ENCODE measurements at places on chromosomes 12 and 14. TPM values are rescaled to one million over a fixed set of nuclear protein-coding genes. Genes with fewer than 3 reads are reported as not detected.

GRCh38 chr12:85733221-85733840 is 102.9 kb downstream of the RASSF9 start:
- DNase-seq = no peak
- no peaks in the 10 kb centered on the region for H3K36me3 ChIP-seq
- H3K27ac ChIP-seq = no peak overlapping the region
- H3K27me3 ChIP-seq = no peaks in the 10 kb centered on the region

DNA sequence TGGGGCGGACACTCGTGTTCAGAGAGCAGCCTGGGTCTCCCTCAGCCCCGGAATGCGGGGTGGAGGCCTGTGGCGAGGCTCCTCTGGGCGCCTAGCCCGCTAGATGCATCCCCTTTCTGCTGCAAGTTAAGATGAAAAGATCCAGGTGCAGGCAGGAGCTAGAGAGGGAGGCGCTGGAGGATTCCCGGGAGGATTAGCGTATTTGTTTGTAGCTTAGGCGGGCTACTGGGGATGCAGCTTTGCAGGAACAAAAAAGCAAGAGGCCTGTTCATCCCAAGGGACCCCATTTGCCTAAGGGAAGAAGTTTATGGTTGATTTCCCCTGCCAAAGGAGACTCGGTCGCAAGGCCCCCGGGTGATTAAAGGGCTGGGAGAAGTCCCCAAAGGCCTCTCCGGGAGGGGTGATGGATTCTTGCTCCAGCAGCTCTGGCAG is 824 bp downstream of the CCDC177 start:
- peaks cover 6% of the 10 kb centered on the region for H3K4me1 ChIP-seq
- no peak overlapping the region for H3K4me3 ChIP-seq
- H3K27ac ChIP-seq = no peak overlapping the region
- peaks cover 40% of the 10 kb centered on the region for H3K27me3 ChIP-seq
- DNase-seq = no peak
- H3K36me3 ChIP-seq = no peaks in the 10 kb centered on the region

DNA sequence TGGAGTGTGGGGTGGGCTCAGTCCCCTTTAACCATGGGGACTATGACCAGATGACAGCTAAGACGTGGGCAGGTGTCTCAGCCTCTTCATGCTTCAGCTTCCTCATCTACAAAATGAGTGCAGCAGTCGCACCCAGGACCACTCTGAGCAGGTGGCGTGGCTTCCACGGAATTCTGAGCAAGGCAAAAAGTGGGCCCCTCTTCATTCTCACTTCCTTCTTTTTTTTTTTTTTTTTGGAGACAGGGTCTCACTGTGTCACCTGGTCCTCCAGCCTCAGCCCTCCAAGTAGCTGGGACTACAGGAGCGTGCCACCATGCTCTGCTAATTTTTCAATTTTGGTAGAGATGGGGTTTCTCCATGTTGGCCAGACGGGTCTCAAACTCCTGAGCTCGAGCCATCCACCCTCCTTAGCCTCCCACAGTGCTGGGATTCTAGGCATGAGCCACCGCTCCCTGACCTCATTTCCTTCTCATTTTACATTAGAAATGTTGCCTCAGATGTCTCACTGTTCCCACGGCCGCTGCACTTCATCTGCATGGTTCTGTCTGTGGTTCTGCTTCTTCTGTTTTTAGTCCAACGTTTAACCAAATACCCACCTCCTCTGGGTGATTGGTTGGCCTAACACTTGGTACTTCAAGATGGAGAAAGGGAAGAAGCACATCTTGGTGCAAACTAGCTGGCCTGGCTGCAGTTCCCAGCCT is 41.3 kb upstream of the BCL7A start:
- H3K4me3 ChIP-seq = no peak overlapping the region
- DNase-seq = no peak
- no peak overlapping the region for H3K27ac ChIP-seq
- no peaks in the 10 kb centered on the region for H3K27me3 ChIP-seq
- H3K4me1 ChIP-seq = no peaks in the 10 kb centered on the region

DNA sequence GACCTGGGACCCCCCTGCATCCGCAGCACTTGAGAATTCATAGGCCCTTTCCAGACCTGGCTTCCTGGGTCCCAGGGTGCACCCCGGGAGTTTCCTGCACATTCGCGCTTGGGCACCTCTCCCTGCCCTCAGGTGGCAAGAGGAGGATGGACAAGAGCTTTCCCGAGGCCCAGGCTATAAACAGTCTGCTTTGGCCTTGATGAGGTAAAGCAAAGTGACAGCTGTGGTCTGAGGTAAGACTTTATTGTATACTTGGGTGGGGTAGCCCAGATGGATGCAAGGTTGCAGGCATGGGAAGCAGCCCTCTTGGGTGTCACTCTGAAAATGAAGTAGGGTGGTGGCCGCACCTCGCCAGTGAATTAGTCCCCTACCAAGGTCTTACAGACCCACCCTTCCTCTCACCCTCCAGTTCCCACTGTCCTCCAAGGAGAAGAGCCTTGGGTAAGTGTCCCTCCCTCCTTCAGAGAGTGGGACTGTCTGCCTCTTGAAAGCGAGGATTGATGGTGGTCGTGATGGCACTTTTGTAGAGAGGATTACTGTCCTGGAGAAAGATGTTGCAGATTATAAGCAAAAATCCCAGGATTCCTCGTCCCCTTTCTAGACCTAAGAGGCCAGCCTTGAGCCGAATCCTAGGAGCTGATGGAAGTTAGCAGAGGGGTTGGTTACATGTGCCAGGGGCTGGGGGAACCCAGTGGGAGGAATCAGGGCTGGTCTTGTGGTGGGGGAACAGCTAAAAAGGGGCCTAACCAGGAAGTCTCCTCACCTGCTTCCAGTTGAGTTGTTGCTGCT is 10.6 kb upstream of the CSAD start:
- H3K4me1 ChIP-seq = peaks cover 12% of the 10 kb centered on the region
- no peak for DNase-seq
- H3K36me3 ChIP-seq = peaks cover 39% of the 10 kb centered on the region
- H3K27me3 ChIP-seq = no peaks in the 10 kb centered on the region
- H3K27ac ChIP-seq = no peak overlapping the region

- DNase-seq = no peak
- H3K4me1 ChIP-seq = peaks cover 44% of the 10 kb centered on the region
- H3K27ac ChIP-seq = peak overlapping the region; percentile 37
These were observed 19.6 kb downstream of the EPS8 start for GRCh38 chr12:15769586-15769985.

GRCh38 chr12:130540376-130540775 is 175.7 kb downstream of the RIMBP2 start:
- H3K27me3 ChIP-seq = no peaks in the 10 kb centered on the region
- H3K4me1 ChIP-seq = no peaks in the 10 kb centered on the region
- H3K36me3 ChIP-seq = no peaks in the 10 kb centered on the region
- H3K27ac ChIP-seq = no peak overlapping the region

- H3K4me1 ChIP-seq = peaks cover 13% of the 10 kb centered on the region
- no peak overlapping the region for H3K4me3 ChIP-seq
- no peak overlapping the region for H3K27ac ChIP-seq
- no peaks in the 10 kb centered on the region for H3K27me3 ChIP-seq
- DNase-seq = no peak
- H3K36me3 ChIP-seq = peaks cover 59% of the 10 kb centered on the region
These were observed 206.1 kb downstream of the PCNX1 start for GRCh38 chr14:71113376-71113775.

GRCh38 chr14:50599700-50600444 is 39.9 kb downstream of the ATL1 start:
- peaks cover 43% of the 10 kb centered on the region for H3K4me1 ChIP-seq
- H3K27ac ChIP-seq = peak overlapping the region; percentile 98

DNA sequence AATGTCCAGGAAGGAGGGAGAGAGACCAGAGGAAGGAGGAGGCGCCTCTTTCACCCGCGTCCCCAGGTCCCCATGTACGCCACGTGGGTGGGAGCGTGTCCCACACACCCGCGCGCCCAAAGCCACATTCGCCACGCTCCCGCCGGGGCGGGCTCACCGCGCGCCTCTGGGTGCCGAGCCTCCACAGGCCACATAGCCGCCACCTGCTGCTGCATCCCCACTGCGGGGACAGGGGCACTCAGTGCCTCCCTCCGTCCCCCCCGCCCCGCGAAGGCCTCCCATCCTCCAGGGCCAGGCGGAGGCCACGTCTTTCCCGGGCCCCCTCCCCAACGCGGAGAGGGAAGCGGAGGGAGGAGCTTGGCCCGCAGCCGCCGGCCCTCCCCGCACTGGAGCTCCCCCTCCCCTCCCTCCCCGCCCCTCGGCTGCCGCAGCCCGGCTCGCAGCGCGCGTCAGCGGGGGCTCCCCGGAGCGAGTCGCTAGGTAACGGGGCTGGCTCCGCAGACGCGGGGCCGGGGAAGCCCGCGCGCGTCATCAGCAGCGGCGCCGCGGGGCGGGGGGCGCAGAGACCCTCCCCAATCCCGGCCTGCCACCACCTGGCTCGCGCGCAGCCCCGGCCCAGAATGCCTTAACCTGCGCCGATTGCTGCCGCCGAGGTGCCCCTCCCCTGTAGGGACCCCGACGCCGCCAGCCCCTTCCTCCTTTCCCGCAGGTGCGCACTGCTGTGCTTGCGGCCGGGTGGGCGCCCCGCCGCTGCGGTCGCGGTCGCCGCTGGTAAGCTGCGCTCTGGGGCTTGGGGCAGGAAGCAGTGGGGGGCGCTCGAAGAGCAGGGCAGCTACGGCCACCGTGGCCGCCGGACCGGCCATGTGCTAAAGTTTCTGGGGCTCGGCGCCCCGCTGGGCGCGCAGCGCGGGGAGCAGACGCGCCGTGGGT is 536 bp upstream of the TUNAR start:
- H3K27me3 ChIP-seq = peaks cover 84% of the 10 kb centered on the region
- no peak for DNase-seq
- H3K4me3 ChIP-seq = no peak overlapping the region
- H3K27ac ChIP-seq = no peak overlapping the region
- no peaks in the 10 kb centered on the region for H3K36me3 ChIP-seq

DNA sequence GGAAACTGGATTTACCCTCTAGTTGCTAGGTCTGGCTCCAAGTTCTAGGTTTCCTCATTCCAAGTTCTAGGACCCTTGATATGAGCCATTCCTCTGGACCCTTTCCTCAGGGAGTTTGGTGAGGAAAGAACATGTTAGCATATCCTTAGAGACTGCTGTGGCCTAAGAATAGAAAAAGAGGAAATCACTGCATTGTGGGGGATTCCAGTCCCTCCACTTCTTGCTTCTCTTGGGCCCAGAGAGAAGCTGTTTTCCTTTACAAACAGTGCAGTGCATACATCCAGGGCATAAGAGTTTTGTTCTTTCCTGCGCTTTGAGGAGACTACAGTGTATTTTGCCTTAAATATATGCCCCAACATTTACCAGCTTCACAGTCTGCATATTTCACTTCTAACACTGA is 59.0 kb downstream of the LLPH start:
- H3K4me3 ChIP-seq = no peak overlapping the region
- no peaks in the 10 kb centered on the region for H3K36me3 ChIP-seq
- no peak overlapping the region for H3K27ac ChIP-seq
- no peaks in the 10 kb centered on the region for H3K27me3 ChIP-seq
- no peaks in the 10 kb centered on the region for H3K4me1 ChIP-seq

DNA sequence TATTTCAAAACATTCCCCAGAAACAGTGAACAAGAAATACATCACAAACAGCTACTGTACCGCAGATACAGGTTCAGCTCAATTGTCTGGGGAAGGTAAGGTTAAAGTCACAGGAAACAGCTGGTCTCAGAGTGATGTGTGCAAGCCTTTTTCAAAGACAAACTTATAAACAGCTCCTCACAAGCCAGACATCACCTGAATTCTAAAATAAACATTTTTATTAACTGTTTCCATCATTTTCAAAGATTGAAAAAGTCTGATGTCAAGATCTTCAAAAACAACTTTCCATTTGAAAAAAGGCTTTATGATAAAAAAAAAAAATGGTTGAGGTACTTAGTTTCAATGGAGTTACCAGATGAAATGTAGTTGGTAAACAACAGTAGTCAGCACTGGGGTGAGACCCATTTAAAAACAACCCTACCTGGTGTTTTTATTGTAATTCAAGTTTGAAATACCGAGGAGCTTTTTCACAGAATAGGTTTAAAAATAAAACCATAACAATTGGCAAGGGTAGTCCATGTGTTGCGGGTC is 4.0 kb downstream of the BTG1 start:
- H3K4me3 ChIP-seq = peak overlapping the region; percentile 89
- H3K27ac ChIP-seq = peak overlapping the region; percentile 74
- H3K4me1 ChIP-seq = peaks cover 26% of the 10 kb centered on the region
- peaks cover 94% of the 10 kb centered on the region for H3K36me3 ChIP-seq
- DNase-seq = no peak

DNA sequence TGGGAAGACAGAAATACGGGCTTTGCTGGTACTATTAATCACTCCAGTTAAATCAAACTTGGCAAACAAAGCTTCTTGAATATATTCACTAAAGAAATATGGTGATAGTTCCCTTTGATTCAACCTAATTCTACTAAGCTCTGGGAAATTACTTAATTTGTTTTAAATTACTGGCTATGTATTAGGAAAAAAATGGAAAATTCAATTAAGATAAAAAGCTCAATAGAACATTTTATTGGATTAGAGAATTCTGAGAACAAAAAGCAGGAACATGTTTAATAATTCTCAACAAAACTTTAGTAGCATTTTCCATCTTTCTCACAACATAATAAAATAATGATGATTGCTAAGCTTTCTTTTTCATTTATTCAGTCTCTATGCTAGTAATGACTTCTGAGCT is 30.2 kb downstream of the BDKRB1 start:
- H3K4me1 ChIP-seq = peaks cover 6% of the 10 kb centered on the region
- peak overlapping the region; percentile 12 for H3K27ac ChIP-seq
- H3K36me3 ChIP-seq = peaks cover 56% of the 10 kb centered on the region
- no peaks in the 10 kb centered on the region for H3K27me3 ChIP-seq

GRCh38 chr12:23895792-23896218 is 53.7 kb downstream of the SOX5 start:
- peaks cover 78% of the 10 kb centered on the region for H3K27me3 ChIP-seq
- DNase-seq = no peak
- H3K36me3 ChIP-seq = no peaks in the 10 kb centered on the region
- H3K27ac ChIP-seq = no peak overlapping the region
- H3K4me3 ChIP-seq = no peak overlapping the region
- H3K4me1 ChIP-seq = no peaks in the 10 kb centered on the region

DNA sequence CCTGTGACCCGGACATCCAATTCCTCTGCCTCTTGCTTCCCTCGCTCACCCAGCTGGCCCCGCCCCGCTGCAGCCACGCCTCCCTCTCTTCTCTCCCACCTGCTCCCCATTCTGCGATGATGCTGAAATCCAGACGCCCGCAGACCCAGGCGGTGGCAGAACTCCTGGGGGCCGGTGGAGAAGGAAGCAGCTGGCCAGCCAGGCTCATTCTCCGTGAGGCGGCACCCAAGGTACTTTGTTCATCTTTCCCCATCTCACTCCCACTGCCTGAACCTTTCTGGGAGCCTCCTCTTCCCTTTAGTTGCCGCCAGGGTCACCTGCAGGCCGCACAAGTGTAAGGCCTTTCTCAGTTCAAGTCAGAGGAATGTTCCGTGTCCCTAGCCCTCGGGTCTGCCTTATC is 35.7 kb downstream of the FOXN4 start:
- no peak for DNase-seq
- peaks cover 12% of the 10 kb centered on the region for H3K27me3 ChIP-seq
- no peaks in the 10 kb centered on the region for H3K36me3 ChIP-seq

GRCh38 chr12:89067421-89068187 is 284.7 kb downstream of the DUSP6 start:
- peaks cover 8% of the 10 kb centered on the region for H3K36me3 ChIP-seq
- H3K4me3 ChIP-seq = no peak overlapping the region
- H3K4me1 ChIP-seq = peaks cover 27% of the 10 kb centered on the region
- peak overlapping the region; percentile 73 for H3K27ac ChIP-seq

Gene NOVA1
- total RNA-seq = not detected

Gene GPR65
- total RNA-seq = not detected

Gene UBC
- 1,485 TPM for total RNA-seq

Gene PSMD9
- 105 TPM for total RNA-seq

Gene LMNTD1
- total RNA-seq = not detected

Data from MCF 10A (cell line).